ENCODE measurements at places on chromosomes 12 and 14. TPM values are rescaled to one million over a fixed set of nuclear protein-coding genes. Genes with fewer than 3 reads are reported as not detected.

Gene BIN2
- not detected for total RNA-seq

Gene SVOP
- not detected for total RNA-seq

Gene NAA30
- total RNA-seq = 25.3 TPM

Gene ARHGEF25
- total RNA-seq = 8.1 TPM

Gene GLIPR1L1
- not detected for total RNA-seq

Gene SCNN1A
- total RNA-seq = not detected

Gene RHOJ
- total RNA-seq = 40.3 TPM

Gene CCDC196
- not detected for total RNA-seq

Gene CTDSP2
- total RNA-seq = 54.1 TPM

Gene AMDHD1
- not detected for total RNA-seq

Gene CTSG
- not detected for total RNA-seq

Gene ASB2
- not detected for total RNA-seq

Gene PPM1A
- total RNA-seq = 16.3 TPM

Gene CHST11
- 7.8 TPM for total RNA-seq

Gene PGF
- total RNA-seq = 378 TPM

Gene BMP4
- total RNA-seq = 52.6 TPM

Gene SIX4
- 4.4 TPM for total RNA-seq

Gene GARIN6
- total RNA-seq = not detected

Gene TROAP
- total RNA-seq = 8.1 TPM

Gene KRT6C
- not detected for total RNA-seq

Gene SSTR1
- total RNA-seq = 1.9 TPM

Gene AMN
- total RNA-seq = 0.32 TPM

Gene DEPDC4
- 0.32 TPM for total RNA-seq

Gene TAS2R20
- 2.4 TPM for total RNA-seq

Gene TCL1B
- total RNA-seq = not detected

Gene SHMT2
- 207 TPM for total RNA-seq

Gene RDH16
- not detected for total RNA-seq

Gene GLS2
- not detected for total RNA-seq

Gene NID2
- 5.5 TPM for total RNA-seq

Gene LHX5
- total RNA-seq = not detected

Gene KRT80
- total RNA-seq = 11.1 TPM

Gene KLRD1
- 0.30 TPM for total RNA-seq

Gene ADCY4
- total RNA-seq = 36.6 TPM

Gene DNAH10
- total RNA-seq = under 0.01 TPM

Gene REP15
- 0.97 TPM for total RNA-seq

Gene KLRC1
- total RNA-seq = not detected

Gene TMEM30B
- total RNA-seq = under 0.01 TPM

Gene LRP1-AS
- total RNA-seq = not detected

Gene KLRC4
- total RNA-seq = not detected

Gene PZP
- total RNA-seq = 0.97 TPM

Gene TCP11L2
- 22.2 TPM for total RNA-seq

Gene VDR
- under 0.01 TPM for total RNA-seq
